Activated naive CD8-positive, alpha-beta T cell treated with anti-CD3 and anti-CD28 coated beads, Interleukin-2, amount 50 U/mL, for 16 hours (primary cell): ENCODE measurements at places on chromosomes 7 and 10.
A peak's percentile ranks its signal among the peaks of the same experiment; 100 is the strongest.

DNA sequence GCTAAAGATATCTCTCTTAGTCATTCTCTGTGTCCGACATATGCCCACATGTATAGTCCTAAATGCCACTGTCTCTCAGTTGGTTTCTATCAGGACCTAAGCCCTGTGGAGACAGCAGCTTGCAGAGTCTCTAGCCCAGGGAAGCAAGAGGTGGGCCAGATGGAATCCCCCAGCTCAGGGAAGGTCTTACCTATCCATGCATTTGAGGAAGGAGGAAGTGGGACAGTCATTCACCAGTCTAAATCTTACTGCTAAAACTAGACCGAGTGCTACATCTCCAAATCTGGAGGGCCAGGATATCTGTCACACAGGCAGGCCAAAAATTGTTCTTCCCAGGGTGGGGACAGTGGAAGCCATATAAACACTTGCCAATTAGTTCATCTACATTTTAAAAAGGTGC lies 26.4 kb upstream of the HERPUD2 start:
- DNase-seq: no peak

DNA sequence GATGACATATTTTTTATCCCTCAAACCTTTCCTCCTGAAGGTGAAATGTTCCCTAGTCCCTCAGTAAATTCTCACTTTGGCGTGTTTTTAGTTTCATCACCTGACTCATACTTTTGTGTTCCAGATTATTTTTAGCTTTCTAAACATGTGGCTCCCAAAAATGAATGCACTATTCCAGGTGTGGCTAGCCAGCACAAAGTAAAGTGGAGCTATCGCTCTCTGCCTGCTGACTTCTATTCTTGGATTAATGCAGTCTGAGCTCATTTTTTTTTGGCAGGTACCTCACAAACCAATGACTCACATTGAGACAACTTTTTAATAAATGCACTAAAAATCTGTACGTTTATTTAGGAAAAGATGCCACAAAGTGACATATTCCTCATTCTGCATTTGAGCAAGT lies 58.8 kb upstream of the LANCL2 start:
- DNase-seq: no peak

DNA sequence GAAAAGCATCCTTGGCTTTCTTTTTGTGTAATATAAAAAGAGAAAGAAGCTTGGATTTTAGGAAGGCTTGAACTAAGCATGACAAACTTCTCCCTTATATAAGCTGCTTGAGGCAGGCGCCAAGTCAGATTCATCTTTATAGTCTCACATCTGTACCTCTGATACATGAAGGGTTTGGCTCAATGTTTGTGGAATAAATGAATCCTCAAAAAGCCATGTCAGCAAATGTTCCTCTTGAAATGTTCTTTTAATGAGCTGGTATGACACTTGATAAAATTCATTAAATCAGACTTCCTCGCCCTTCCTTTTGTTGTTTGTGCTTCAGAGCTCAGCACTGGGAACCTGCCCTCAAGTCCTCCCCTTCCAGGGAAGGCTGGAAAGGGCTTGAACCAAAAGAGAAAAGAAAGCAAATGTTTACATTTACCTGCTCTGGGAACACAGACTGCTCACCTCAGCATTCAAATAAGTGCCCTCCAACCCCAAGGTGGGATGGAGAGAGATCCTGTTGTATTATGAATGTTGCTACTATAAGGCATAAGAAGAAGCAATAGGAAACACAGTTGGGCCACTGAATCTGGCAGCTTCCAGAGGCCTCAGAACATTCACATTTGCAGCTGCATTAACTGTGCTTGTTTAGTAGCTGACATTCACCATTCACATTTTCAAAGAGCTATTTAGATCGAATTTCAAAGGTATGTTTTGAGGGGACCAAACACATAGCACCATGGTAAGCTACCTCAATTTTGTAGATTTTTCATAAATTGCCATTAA lies 212.6 kb downstream of the CACNA2D1 start:
- no peak for DNase-seq

GRCh38 chr7:131327049-131327625 lies 539 bp upstream of the MKLN1 start:
- no peak for DNase-seq

- DNase-seq: no peak
These were observed 198.1 kb downstream of the AUTS2 start for GRCh38 chr7:69796416-69796815.

GRCh38 chr7:2717293-2718261 lies 29.6 kb downstream of the AMZ1 start:
- DNase-seq: no peak

DNA sequence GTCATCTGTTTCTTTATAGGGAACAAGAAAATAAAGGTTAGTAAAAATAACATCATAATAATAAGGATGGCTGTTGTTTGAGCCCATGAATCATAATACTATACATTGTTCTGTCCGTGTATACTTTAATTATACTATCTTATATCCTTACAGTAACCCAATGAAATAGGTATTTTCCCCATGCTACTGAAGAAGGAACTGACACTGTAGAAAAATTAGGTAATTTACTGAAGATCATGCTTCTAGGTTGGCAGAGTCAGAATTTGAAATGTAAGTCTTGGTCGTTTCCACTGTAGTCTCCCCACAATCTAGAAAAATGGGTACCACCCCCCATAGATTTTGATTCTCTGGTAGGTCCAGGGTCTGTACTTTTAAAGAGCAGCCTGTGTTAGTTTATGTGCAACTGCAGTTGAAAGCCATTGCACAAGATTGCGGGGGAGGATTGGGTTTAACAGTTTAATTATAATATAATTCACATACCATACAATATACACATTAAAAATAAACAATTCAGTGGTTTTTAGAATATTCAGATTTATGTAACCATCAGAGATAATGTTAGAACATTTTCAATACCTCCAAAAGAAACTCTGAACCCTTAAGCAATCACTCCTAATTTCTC lies 47.7 kb downstream of the SHOC2 start:
- DNase-seq: no peak

DNA sequence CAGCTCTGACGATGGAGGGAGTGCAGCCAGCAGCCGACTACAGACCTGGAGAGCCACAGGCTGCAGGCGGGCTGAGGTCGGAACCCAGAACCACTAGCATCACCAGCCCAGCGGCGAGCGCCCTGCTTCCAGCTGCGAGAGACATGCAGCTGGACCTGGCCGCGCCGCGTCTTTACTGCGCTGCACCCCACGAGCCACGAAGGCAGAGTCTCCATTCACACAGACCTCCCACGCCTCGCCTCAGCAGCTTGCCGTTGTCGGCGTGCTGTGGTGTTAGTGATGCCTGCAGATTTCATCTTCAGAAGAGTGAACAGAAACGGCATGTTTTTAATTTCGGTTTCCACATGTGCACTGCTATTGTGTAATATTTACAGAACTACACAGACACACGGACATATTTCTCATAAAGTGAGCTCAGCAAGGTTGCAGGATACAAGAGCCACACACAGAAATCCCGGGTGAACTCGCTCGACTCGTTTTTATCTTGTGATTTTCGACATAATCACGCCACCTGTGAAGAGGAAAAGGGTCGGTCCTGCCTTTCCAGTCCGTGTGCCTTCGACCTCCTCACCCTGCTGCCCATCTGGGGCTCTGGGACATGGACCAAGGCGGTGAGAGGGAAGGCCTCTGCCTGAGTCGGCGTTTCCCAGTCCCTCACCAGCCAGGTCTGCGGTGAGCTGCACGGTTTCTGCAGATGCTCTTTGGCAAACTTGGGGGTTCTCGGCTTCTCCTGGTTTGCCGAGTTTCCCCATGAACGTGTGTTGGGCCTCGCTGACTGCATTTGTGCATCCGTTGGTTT lies 252.2 kb downstream of the ELFN1 start:
- peak; percentile 50 for DNase-seq

- DNase-seq: no peak
These were observed 295.9 kb downstream of the TNS3 start for GRCh38 chr7:47285860-47286491.

DNA sequence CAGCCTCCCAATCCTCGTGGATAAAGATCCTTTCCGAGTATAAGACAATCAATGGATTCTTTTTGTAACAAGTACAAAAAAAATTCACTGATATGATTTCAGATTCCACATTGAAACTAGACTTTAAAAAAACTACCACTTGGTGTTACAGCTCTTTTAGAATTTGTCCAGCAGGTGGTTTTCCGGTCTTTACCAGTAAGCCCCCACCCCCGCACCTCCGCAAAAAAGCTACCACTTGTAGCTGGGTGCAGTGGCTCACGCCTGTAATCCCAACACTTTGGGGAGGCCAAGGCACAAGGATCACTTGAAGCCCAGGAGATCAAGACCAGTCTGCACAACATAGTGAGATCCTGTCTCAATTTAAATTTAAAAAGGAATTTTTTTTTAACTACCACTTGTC lies 19.8 kb downstream of the IGF2BP3 start:
- no peak for DNase-seq

- no peak for DNase-seq
These were observed 189.0 kb downstream of the NPSR1 start for GRCh38 chr7:34846976-34847375.

DNA sequence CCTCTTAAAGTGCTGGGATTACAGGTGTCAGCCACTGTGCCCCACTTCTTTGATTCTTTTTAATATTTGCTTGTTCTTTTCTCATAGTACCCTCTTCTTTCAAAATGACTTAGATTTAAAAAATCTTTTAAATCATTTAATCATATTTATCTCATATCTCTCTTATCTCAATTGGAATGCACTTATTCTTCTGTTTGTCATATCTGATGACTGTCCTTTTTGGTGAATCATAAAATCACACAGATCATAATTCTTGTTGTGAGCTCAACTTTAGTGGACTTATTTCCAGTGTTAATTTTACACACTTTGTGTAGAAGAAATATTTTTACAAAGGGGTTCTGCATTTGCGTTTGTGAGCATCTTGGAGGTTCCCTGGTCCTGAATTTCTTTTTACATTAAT lies 220.3 kb upstream of the SLC26A5 start:
- DNase-seq: no peak

- DNase-seq: no peak
These were observed 157.7 kb downstream of the CHRM2 start for GRCh38 chr7:137026176-137026500.

- no peak for DNase-seq
These were observed 74.9 kb downstream of the ADRA2A start for GRCh38 chr10:111151595-111152307.

DNA sequence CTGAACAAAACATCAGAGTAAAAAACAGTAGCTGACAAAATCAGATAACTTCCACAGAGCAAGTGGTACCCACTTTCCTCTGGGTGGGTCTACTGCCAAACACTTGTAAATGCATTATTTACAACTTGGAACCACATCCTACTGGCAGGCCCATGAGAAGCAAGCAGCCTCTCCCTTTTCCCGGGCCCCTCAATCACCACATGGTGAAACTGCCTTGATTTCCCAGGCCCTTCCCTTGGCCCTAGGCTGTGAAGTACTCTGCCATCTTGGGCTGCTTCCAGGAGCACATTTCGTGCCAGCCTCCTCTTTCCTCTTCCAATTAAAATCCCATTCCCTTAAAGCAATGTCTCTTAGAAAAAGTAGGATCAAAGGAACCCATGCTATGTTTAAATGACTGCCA lies 71.4 kb downstream of the CUZD1 start:
- DNase-seq: no peak

DNA sequence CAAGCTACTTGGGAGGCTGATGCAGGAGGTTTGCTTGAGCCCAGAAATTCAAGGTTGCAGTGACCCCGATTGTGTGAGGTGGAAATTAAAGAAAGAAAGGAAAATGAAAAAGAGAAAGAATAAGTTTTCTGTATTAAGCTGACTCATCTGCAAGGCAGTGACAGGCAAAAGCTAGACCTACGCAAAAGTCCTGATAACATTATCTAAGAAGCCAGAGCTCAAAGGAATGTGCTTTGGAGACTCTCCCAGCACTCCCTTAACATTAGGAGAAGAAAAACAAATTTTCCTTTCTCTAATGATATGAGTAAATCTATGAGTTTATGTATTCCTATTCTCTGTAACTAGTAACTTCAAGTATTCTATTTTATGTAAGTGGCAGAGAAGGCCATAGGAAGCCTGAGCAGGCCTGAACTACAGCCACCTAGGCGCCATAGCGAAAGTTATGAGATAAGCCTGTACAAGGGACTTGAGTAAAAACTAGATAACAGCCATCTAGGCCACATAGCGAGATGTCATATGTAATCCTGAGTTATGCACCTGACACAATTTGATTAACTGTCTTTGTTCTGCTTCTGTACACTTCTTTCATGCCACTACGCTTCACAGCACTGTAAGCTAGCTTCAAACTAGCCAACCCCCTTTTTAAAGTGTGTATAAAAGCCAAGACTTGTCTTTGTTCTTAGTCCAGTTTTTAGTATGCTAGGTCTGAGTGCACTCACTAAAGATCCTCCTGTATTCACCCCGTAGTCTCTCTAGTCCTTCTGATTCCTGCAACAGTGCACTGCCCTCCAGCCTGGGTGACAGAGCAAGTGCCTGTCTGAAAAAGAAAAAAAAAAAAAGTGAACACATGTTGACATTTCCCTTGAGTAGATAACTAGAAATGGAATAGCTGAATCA lies 9.4 kb upstream of the ZWINT start:
- no peak for DNase-seq

- DNase-seq: no peak
These were observed 48.2 kb upstream of the NFKB2 start for GRCh38 chr10:102347236-102347828.

DNA sequence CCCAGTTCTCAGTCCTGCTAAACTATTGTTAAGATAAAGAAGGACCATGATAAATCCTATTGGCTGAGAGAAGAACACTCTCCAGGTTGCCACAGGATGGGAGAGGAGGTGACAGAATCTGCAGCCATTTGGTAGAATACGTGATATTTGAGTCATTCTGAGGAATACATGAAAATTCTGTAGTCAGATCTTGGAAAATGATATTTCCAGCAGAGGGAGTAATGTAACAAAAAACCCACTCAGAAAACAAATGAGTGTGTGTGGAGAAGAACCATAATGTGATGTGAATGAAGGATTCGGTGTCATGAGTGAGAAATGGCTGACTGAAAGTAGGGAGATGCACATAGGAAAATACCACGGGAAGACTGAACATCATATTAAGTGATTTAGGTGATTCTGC lies 128.5 kb upstream of the PFKP start:
- DNase-seq: no peak

GRCh38 chr10:44807451-44807850 lies 103.7 kb upstream of the TMEM72 start:
- no peak for DNase-seq

DNA sequence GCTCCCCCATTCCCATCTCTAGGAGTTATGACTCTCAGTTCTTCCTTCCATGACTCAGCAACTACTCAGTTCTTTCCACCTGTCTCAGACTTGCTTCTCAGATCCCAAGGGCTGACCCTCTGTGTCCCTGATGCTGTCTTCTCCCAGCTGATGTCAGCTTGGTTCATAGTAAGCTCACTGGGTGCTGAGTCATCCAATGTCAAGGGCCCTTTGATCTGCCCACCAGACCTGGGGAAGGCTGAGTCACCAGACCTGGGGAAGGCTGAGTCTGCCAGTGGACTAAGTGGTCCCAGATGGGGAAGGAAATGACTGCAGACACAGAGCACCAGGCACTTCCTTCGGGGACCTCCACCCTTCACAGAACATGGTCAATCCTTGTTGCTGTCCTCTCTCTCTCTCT lies 76.1 kb upstream of the ZEB1 start:
- DNase-seq: peak; percentile 17

- DNase-seq: no peak
These were observed 264.7 kb downstream of the ELFN1 start for GRCh38 chr7:1934756-1935155.
